ENCODE measurements at places on chromosomes 6 and 20.

DNA sequence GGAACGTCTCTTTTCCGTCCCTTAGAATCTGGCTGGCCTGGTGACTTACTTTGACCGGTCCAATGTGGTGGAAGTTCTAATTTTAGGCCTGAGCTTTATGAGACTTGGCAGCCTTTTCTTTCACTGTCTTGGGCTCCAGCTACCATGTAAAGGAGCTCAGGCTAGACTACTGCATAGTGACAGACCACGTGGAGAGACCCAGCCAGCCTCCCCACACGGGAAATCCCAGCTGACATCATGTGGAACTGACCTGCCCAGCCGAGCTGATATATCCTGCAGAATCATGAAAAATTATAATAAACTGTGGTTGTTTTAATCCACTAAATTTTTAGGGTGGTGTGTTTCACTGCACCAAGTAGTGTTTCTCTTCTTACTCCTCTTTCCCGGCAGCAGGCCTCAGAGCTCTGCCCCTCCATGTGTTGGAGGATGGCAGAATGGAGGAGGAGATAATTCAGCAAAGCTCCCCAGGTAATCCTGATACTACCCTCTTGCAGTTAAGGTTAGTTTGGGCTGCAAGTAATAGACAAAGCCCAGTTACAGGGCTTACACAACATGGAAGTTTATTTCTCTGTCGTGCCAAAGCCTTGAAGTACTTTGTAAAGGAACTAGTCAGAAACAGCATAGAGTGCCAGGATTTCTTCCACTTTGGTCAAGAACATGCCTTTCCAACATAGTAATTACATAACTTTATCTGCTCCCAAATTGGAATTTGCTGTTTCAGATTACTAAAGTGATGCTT is 87.5 kb downstream of the SH3BGRL2 start:
- no peak for DNase-seq

- DNase-seq = no peak
Measured at GRCh38 chr20:30506100-30506499, 751.4 kb upstream of the DEFB115 start.

DNA sequence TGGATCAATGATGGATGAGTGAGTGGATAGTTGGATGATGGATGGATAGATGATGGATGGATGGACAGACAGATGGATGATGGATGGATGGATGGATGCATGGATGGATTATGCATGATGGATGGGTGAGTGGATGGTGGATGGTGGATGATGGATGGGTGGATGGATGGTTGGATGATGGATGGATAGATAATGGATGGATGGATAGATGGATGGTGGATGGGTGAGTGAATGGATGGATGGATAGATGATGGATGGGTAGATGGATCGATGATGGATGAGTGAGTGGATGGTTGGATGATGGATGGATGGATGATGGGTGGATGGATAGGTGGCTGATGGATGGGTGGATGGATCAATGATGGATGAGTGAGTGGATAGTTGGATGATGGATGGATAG is 176.0 kb downstream of the TAF4 start:
- no peak for DNase-seq

DNA sequence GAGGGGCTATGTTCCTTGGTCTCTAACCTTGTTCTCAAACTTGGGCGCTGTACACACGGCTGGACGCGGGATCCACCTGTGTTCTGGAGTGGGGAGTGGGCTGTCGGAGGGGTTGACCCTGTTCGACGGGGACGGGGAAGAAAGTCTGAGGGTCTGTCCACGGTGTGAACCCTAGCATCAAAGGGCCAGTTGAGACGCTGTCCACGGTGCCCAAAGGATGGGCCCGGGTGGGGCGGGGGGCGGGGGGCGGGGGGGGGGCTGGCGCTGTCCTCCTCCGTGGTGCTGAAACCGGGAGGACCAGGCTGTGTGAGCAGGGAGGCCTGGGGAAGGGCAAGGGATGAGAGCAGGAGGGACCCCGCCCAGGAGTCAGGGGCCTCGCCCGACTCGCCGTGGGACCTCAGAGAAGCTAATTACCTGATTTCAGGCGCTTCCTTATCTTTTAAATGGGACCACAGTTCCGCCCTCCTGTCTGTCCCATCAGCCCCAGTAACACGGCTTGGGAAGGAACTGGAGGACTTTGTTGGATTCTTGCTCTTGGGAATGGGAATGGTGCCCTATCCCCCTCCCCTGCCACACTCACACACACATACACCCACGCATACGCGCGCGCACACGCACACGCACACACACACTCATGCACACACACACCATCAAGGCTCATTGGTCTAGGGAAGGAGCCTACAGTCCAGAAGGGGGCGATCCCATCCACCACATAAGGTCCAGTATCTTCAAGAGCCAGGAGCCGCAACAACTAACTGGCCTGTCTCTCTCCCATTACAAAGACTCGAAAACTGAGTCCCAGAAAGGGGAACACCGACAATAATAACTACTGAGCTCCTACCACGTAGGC is 1.0 kb upstream of the VSTM2L start:
- peak; percentile 71 for DNase-seq

- no peak for DNase-seq
Measured at GRCh38 chr6:19209202-19209601, 628.0 kb upstream of the ID4 start.

DNA sequence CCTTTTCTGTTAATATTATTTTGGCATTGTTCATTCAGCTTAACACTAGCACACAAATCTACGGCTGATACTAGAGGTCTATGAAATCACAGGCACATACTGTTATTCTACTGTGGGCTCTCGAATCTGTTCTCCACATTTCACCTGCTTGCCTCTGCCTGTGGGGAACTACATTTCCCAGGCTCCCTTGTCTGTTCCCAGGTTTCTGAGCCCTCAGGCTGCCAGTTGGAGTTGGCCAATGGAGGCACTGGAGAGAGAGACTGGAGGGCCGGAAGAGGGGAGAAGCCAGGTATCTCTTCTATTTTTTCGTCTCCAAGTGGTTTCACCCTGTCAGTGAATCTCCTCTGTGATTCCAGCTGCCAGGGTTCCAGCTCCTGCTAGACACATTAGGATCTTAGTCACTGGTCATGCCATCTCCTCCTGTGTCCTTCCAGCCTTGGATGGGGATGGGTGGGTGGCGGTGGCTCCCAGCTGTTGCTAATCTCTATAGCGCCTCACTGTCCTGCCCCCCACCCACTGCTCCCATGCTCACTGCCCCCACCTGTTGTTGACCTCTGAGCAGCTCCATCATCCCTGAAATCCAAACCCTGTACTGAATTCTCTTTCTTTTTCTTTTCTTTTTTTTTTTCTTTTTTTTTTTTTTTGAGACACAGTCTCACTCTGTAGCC is 188.2 kb downstream of the LRFN2 start:
- DNase-seq = peak; percentile 71

GRCh38 chr20:1119128-1119505 is 715 bp downstream of the PSMF1 start:
- no peak for DNase-seq

- no peak for DNase-seq
Measured at GRCh38 chr6:168666170-168666569, 225.2 kb downstream of the SMOC2 start.

DNA sequence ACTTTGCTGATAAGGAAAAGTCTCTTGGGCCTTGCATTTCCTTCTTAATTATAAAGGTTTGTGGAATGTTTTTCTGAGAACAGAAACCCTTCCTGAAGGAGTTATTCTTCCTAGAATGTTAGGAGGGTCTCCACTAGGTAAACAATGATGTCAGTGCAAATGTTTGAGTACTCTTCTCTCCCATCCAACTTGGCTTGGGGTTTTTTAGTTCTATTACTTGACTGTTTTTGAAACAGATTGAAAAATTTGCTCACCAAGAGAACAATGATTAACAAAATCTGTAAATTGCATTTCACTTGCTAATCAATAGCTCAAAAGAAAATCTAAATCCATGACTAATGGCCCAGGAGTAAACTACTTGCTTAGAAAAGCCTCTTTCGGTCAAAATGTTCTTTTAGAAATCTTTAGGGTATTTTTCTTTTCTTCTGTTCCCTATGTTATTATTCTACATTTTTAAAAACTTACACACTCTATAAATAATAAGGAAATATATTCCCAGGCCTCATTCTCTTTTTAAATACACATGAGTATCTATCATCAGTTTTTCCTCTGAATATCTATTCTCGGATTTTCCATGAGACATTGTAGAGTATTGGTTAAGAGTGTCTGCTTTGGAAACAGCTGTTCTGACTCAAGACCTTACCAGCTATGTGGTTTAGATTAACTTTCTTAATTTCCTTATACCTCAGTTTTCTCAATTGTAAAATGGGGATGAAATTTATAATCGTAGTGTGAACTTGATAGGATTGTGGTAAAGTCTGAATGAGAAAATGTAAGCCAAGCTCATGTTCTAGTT is 234.2 kb upstream of the CITED2 start:
- no peak for DNase-seq

DNA sequence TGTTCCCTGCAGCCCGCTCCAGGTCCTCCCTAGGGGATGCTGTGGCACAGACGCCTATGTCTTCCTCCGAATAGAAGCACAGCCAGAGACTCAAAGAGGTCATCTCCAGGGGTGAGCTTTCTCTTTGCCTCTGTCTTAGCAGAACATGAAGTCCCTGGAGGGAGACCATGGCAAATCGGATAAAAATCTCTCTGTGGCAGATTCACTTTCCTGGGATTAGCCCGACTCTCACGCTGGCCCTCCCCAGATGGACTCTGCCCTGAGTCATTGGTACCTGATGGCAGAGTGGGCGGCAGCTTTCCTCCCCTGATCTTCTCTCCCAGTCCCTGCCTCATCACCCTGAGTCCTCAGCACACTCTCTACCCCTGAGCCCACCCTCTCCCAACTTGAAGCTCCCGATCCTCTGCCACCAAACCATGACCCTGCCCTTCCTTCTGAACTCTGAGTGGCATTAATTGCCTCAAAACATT is 58.0 kb upstream of the CCDC167 start:
- no peak for DNase-seq

DNA sequence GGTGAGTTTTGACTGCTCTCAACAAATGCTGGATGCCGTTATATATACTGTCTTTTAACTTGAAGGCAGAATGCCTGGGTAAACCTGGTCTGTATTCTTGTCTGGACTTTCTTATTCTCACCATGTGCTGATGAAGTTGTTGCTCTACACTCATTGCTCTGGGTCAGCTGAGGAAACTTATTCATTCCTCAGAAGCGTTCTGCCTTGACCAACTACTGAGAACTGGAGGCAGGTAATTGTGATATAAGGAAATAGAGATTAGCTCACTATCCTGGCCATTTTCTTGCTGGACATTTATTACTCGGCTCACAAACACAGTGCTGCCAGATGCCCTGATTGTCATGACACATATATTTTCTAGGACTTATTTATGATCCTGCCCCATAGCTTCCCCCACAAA is 103.6 kb downstream of the DNAH8 start:
- DNase-seq = no peak

DNA sequence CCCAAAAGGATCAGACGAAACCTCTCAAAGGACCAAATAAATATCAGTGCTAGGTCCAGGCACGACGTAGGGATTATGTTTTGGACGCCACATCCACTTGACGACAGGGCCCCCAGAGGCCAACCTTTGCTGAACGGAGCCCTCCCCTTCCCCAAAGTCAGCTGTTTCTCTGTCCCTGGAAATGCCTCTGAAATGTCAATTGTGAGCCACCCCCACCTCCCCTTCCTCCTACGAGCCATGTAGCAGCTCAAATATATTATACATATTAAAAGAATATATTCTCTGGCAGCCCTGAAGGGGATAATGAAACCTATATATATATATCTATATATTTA is 39.6 kb upstream of the BLCAP start:
- no peak for DNase-seq

- no peak for DNase-seq
Measured at GRCh38 chr6:133787859-133788505, 100.9 kb upstream of the TCF21 start.

DNA sequence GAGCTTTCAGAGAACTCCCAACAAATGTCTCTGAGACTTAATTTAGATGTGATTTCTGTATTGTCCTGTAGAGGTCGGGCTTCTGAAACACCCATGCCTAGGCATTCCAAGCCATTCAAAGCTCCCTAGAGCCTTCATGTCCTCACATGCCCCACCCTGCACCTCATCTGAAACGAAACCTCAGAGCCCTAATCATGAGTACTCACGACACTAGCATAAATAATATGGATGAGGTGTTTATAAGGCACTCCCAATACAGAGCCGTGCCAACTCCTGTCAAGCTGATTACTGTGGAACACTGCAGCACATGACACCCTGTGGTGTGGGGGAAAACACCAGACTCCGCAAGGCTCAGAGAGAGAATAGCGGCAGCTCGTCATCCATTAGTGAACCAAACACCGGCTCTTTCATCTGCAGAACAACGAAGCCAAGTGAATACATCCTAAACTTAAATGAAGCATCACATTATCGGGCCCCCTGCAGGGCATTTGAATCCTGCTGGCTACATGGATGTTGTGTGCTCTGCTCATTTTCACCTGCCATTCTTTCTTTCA is 83.8 kb downstream of the FNDC1 start:
- DNase-seq = peak; percentile 67

- peak; percentile 60 for DNase-seq
Measured at GRCh38 chr6:21596145-21596948, 2.8 kb downstream of the SOX4 start.

- DNase-seq = no peak
Measured at GRCh38 chr6:20688710-20689500, 154.6 kb downstream of the CDKAL1 start.

DNA sequence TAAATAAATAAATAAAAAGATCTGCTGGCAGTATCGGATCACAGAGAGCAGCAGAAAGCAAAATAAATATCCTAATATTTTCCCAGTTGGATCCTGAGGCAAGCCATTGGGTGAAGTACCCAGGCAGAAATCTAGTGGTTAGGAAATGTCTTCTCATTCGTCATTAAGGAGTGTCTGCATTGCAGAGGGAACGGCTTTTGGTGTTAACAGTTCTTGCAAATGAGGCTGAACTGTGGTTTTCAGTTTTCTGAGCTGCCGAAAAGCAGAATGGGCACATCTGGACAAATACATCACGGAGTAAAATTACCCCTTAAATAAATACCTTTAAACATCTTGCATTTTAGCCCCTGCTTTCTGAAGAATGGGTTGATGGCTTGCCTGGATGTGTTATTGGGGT is 82.3 kb upstream of the MPC1 start:
- DNase-seq = no peak

DNA sequence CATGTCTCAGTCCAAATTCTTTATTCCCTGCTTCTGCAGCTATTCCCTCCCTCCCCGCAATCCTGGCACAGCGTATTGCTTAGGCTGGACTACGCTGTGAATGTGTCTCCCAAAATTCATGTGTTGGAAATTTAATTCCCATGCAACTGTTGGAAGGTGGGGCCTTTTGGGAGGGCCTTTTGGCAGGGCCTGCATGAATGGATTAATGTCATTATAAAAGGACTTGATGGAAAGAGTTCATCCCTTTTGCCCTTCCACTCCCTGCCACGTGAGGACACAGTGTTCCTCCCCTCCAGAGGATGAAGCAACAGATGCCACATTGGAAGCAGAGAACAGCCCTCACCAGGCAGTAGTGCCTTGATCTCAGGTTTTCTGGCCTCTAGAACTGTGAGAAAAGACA is 20.4 kb upstream of the NOTCH4 start:
- no peak for DNase-seq

GRCh38 chr6:111828809-111829208 is 44.4 kb downstream of the FYN start:
- no peak for DNase-seq
